GM12865 (cell line): ENCODE measurements at places on chromosomes 13 and 19.

GRCh38 chr19:45881082-45881908 lies 4.6 kb downstream of the IRF2BP1 start:
- no peak for DNase-seq

- DNase-seq, result no peak
Measured at GRCh38 chr19:55697698-55698097, 22.7 kb downstream of the EPN1 start.

- DNase-seq, result no peak
Measured at GRCh38 chr13:32629313-32629712, 43.1 kb downstream of the PDS5B start.

DNA sequence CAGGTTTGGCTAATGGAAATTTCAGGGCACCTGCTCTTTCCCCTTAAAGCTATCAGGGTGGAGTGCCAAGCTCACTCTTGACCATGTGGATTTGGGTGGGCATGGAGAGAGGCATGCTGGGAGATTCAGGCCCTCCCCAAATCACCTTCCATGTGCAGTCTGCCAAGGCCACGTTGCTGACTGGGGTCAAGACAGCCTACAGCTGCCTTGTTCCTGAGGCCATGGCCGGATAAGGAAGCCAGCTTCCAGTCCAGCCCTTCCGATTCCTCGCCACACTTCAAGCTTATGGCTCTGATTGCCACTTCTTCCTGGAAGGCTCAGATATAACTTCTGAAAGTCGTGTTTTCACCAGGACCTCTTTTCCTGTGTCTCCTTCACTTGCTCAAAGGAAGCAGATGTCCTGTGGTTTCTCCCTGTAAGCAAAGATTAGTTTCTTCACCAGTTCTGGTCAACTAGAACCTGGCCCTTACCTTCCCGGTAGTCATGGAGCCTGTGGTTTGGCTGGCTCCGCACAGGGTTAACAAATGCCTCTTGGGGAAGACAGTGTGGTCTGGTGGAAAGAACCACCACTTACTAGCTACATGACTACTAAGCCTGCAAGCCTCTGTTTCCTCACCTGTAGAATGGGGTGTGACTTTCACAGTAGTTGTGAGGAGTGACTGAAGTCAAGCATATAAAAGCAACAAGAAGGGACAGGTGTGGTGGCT lies 16.1 kb upstream of the TPT1 start:
- no peak for DNase-seq

- no peak for DNase-seq
Measured at GRCh38 chr19:22619371-22619770, 14.8 kb upstream of the ZNF492 start.

DNA sequence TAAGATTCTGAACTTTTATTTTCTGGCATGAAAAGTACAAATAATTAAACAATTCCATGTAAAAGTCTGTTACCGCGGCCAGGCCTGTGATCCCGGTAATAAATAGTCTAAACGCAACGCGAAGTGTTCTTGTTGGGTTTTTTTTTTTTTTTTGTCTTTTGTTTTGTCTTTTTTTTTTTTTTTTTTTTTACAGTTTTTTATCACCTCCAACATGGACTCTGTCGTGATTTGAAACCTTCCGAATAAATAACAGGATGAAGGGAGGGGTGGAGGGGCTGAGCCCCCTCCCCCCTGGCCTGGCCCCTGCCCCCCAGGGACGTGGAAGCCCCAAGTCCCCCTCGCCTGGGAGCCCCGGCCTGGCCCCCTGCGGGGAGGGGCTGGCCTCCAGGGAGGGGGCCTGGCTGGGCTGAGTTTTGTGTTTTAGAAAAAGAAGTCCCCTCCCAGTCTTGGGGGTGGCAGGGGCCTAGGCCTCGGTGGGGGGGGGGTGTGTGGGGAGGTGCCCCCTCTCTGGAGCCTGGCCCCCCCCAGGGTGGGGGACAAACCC lies 16.0 kb downstream of the PRKCSH start:
- DNase-seq, result no peak

DNA sequence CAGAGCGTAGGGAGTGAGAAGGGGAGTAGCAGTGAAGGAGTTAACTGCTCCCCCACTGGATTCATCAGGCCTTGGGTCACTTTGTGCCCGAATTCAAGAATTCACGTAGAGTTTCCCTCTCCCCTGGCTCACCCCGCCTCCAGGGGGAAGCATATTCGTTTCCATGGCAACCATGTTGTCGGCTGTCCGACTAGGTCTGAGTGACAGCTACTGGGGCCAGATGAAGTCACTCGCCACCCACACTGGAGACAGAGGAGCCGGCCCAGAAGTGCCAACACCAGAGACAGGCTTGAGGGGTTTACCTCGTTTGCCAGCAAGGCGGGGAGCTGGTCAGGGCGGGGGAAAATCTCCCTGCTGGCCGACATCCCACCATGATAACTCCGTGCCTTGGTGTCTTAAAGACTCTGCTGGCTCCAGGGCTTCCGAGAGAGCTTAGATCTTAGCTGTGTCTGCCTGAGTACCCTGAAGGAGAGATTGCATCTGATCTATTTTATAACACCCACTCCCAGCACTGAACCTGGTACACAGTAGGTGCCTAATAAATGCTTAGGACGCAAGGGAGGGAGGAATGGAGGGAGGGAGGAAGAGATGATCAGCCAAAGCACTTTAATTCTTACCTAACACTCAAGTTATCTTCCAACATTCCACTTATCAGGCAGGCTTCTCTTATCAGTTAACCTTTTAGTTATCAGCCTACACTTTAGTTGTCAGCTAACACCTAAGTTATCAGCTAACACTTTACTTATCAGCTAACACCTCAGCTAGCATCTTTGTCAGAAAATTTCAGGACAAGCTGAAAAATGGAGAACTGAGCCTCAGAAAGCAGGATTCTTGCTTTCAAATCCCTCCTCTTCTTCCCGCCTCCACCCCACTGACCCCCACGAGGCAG lies 57.2 kb upstream of the ZNRF4 start:
- DNase-seq, result peak; percentile 11

DNA sequence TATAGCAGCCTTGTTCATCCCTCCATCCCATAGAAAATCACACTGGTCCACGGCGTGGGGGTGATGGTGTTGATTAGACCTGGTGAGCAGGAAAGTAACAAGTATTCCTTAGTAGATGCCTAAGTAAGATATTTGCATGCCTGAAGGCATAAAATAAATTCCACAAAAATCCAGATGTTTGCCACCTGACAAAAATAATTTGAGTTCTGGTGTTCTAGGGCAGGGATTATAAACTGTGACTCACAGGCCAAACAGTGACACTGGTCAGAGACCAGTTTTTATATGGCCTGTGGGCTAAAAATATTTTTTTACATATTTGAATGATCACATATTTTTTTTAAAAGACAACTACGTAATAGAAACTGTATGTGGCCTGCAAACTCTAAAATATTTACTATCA lies 310.7 kb downstream of the RFC3 start:
- DNase-seq, result no peak

DNA sequence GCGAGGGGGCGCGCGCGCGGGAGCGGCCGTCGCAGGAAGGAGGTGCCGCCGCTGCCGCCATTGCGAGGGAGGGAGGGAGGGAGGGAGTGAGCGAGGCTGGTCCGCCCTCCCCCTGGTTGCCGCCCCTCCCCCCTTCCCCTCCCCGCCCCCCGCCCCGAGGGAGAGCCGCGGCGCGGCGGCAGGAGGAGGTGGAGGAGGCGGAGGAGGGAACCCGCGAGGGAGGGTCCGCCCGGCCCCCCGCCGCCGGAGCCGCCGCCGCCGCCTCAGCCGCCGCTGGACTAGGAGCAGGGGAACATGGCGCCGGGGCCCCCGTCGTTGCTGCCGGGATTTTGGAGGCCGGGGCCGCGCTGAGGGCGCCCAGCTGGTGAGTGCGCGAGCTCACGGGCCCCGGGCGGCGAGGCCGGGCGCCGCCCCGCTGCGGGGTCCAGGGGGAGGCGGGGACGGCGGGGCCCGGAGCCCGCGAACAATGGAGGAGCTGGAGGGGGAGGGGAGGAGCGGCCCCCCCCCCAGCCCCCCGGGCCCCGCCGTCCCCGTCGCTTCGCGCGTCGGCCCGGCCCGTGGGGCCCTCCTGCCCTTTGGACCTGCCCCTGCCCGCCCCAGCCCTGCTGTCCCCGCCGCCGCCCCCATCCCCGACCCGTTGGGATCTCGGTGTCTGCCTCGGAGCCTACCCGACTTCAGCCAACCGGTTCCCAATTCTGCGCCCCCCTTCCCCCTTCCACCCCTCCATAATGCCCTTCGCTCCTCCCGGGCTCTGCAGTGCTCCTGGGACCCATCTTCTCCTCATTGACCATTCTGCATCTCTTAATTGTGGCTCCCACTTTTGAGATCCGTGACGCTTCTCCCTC lies at the start of gene ARHGAP35:
TSS of gene ARHGAP35 (plus strand) at position 152 of the 845 bp plus-strand sequence. CDS start 57,679 bp downstream, outside the sequence.
- DNase-seq, result peak; percentile 22

GRCh38 chr13:108708921-108709320 lies 79.5 kb downstream of the MYO16 start:
- DNase-seq, result no peak

DNA sequence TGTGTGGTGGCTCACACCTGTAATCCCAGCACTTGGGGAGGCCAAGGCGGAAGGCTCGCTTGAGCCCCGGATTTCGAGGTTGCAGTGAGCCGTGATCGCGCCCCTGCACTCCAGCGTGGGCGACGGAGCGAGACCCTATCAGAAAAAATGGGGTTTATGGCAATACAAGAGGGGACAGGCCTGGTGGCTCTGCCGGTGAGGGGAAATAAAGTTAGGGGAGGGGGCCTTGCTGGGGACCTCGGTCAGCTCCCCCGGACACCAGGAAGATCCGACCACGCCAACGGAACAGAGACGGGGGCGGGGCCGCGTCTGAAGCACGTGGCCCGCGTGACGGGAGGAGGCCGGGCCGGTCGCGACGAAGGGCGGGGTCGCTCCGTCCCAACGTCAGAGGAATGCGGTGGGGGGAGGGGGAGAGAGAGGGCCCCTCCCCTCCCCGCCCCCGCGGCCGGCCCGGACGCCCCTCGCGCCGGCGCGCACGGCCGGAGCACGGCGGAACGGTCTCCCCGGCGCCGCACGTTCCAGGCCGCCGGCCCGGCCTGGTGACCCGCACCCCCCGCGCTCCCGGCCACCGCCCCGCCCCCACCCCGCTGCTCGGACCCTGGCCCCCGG lies 1.9 kb upstream of the HNRNPL start:
- peak; percentile 97 for DNase-seq

DNA sequence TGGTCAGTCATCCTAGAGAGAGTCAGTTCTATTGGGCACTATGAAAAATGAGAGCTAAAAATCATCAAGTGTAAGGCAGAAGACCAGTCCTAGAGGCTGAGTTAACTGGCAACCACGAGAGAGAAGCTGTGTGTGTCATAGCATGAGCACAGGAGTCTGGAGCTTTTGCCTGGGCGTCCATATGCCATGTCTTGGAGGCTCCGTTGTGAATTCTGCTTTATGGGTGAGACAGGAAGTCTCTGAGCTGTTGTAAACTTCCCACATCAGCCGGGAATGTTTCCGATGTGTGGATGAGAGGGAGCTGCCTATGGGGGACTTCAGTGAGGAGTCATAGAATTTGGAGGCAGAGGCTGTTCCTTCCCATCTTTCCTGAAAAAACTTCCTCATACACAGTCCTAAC lies 120.0 kb downstream of the ITGBL1 start:
- no peak for DNase-seq
